RWPE2 (cell line): ENCODE measurements at places on chromosomes 1 and 21.

DNA sequence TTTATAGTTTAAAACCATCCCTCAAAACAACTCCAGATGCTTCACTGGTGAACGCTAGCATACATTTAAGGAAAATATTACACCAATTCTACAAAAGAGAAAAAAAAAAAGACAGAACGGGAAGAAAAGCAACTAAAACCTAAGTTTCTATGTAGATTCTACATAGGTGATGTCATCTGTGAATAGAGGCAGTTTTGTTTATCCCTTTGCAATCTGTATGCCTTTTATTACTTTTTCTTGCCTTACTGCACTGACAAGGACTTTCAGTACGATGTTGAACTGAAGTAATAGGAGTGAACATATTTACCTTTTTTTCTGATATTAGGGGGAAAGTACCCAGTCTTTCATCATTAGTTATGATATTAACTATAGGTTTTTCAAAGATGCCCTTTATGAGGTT lies 101.7 kb upstream of the HAO2 start:
- no peaks in the 10 kb centered on the region for H3K4me1 ChIP-seq
- no peak overlapping the region for H3K4me3 ChIP-seq
- H3K27ac ChIP-seq = no peak overlapping the region
- no peaks in the 10 kb centered on the region for H3K27me3 ChIP-seq
- no peak for DNase-seq

DNA sequence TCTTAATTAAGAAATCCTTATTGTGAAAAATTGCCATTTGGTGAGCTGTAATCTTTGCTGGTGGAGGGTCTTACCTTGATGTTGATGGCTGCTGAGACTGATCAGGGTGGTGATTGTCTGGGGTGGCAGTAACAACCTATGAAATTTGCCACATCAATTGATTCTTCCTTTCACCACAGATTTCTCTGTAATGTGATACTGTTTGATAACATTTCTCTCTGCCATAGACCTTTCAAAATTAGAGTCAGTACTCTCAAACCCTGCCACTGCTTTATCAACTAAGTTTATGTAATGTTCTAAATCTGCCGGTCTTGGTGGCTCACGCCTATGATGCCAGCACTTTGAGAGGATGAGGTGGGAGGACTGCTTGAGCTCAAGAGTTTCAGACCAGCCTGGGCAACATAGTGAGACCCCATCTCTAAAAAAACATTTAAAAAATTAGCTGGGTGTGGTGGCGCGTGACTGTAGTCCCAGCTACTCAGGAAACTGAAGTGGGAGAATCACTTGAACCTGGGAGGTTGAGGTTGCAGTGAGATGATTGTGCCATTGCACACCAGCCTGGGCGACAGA lies 5.0 kb downstream of the KPNA6 start:
- peaks cover 7% of the 10 kb centered on the region for H3K4me1 ChIP-seq
- H3K27me3 ChIP-seq = no peaks in the 10 kb centered on the region
- no peak overlapping the region for H3K4me3 ChIP-seq
- H3K27ac ChIP-seq = no peak overlapping the region

GRCh38 chr1:233738850-233739249 lies 124.9 kb downstream of the KCNK1 start:
- H3K4me3 ChIP-seq = no peak overlapping the region
- DNase-seq = no peak
- H3K27me3 ChIP-seq = no peaks in the 10 kb centered on the region
- no peak overlapping the region for H3K27ac ChIP-seq
- H3K36me3 ChIP-seq = no peaks in the 10 kb centered on the region

DNA sequence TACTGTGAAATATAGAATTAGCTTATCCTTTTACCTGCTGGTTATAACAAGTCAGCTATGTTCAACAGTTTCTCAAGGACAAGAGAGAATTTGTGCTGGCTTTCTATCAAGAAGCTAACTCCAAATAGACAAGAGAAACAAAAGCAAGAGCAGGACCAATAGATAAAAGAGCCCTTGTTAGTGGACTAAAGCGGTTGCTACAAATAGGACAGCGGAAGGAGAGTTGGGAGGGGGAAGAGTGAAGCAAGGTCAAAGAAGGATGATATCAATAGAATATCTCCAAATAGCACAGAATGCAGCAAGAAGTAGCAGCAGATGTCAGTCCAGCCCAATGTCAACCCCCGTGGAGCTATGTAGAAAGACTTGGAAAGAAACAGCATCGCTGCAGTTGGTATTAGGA lies 53.0 kb upstream of the AKT3 start:
- DNase-seq = no peak
- H3K4me3 ChIP-seq = no peak overlapping the region
- H3K27me3 ChIP-seq = no peaks in the 10 kb centered on the region

GRCh38 chr1:59638231-59638711 lies 176.5 kb upstream of the HOOK1 start:
- no peak overlapping the region for H3K27ac ChIP-seq
- H3K36me3 ChIP-seq = no peaks in the 10 kb centered on the region
- H3K4me3 ChIP-seq = no peak overlapping the region
- H3K27me3 ChIP-seq = no peaks in the 10 kb centered on the region

DNA sequence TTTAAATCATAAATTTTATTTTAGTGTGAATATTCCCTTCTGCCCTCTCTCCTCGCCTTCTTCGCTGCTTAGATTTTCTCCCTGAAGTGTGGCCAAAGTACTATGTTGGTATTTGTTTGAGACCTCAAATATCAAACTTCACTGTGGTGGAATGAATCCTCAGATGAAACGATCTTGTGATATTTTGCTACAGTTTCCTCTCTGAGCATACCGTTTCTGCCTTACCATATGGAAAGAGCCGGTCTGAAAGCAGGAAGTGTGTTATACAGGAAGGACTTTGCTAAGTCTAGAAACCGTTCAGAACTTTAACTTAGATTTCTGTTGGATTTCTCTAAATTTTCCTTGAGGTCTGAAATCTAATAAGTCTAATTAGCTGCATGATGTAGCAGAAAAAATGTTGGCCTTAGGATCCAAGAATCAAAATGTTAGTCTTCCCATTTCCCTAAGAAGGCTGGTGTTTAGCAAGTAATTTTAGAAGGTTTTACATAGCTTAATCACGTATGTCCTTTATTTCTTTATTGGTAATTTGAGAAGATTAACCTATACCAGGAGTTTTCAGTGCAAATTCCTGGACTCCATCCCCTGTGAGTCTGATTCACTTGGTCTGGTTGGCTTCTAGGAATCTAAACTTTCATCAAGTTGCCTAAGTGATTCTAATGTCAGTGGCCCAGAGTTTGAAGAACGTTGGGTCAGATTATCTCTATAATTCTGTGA lies 30.7 kb downstream of the SDCCAG8 start:
- no peaks in the 10 kb centered on the region for H3K27me3 ChIP-seq
- H3K27ac ChIP-seq = peak overlapping the region; percentile 93
- H3K4me1 ChIP-seq = peaks cover 22% of the 10 kb centered on the region

GRCh38 chr1:229913489-229913888 lies 153.5 kb upstream of the GALNT2 start:
- H3K4me3 ChIP-seq = no peak overlapping the region
- H3K4me1 ChIP-seq = no peaks in the 10 kb centered on the region
- no peak for DNase-seq
- H3K27me3 ChIP-seq = no peaks in the 10 kb centered on the region
- H3K27ac ChIP-seq = no peak overlapping the region

- DNase-seq = no peak
- no peak overlapping the region for H3K4me3 ChIP-seq
- H3K27ac ChIP-seq = no peak overlapping the region
Observed at GRCh38 chr1:59879574-59879973, 47.0 kb downstream of the CYP2J2 start.

GRCh38 chr1:109815809-109816174 lies 52.1 kb upstream of the EPS8L3 start:
- H3K4me3 ChIP-seq = no peak overlapping the region
- H3K27me3 ChIP-seq = no peaks in the 10 kb centered on the region
- no peak overlapping the region for H3K27ac ChIP-seq
